Activated gamma-delta T cell treated with anti-CD3 and anti-CD28 coated beads, Interleukin-2, amount 50 U/mL, for 16 hours (primary cell): ENCODE measurements at places on chromosomes 3 and 15.

GRCh38 chr3:194375473-194376240 lies 6.1 kb upstream of the LRRC15 start:
- no peak for DNase-seq

- DNase-seq, result no peak
These were observed 951.6 kb downstream of the DIPK2A start for GRCh38 chr3:144923046-144923775.

DNA sequence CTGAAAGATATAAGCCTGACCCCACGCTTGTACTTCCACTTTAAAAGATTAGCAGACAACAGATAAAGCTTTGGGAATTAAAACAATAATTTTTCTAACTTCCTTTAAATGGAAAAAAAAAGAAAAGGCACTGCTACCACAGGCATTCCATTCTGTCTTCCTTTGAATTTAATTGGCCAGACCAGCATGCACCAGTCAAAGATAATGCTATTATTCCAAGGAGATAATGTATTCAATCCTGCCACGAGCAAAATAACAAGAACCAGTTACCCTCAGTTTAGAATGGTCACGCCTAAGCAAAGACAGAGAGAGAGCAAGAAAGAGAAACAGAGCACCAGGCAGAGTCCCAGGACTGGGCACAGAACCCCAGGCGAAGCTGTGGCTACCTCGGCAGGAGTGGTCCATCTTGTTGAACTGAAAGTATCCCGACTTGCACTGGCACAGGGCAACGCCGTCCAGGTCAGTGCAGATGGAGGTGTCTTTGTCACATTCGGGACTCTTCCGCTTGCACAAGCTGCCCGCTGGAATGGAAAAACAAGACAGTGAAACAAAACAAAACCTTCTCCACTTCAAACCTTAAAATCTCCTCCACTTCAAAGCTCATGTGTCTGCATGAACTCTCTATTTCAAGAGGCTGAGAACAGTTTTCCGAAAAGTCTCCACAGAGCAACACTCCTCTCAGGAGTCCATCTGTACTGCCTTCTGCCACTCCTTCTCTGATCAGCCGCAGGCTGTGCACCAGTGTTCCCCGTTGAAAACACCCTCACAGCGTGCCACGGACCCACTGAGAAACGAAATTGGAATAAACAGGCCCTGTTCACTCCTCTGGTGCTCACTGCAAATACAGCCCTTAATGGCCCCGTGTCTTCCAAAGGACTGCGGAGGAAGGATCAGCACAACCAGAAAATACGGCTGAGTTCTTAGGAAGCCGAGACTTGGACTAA lies 58.2 kb downstream of the HEG1 start:
- DNase-seq, result no peak

DNA sequence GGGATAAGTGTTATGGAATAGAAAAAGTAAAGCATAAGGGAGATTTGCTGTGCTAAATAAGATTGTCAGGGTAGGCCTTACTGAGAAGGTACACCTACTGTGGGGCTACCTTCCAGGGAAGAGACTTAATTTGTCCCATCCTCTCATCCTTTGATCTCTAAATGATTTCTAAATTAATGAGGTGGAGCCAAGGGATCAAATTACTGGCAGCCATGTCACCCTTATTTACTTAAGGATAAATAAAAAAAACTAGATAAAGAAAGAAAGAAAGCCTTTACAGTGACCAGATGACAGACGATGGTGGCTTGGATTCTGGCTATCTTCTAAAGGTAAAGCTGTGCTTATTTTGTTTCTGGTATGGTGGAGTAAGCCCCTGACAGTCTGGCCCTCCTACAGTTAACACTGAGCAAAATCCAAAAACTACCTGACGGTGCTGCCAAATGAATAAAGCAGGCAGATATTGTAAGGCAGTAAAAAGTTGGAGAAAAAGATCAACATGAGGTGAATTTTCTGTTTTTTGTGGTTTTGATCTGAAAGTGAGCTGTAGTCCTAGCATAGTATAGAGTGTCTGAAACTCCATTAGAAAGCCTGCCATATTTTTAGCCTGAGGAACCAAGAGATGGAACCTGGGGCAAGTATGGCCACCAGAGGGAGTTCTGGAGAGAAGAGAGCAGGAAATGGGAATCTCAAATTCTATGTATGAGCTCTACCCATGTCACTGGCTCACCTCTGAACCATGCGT lies 285.1 kb upstream of the MANF start:
- DNase-seq, result no peak

DNA sequence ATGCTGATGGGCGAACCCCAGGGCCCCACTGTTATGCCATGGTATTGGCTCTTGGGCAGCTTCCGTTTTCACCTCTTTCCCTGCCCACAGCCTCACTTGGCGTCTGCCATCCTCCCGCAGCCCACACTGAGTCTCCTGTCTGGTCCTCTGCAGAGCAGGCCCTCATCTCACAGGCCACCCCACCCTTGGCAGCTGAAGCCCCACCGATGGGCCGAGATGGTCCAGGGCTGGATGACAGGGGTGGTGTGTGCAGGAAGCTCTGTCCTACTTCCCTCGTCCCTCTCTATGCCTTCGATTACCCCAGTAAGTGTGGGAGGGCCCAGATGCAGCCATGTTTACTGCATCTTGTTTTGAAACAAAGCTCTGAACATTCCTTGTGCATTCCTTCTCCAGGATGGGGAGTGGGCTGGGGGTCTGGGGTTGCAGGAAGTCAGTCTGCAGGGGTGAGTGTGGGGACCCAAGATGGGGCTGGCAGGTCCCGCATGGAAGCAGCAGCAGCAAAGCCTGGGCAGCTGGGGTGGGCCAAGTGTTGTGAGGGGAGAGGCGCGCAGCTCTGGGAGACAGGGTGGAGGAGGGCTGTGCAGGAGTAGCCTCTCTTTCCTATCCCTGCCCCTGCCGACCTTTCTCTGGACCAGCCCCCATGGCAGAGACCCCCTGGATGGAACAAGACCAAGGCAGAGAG lies 20.9 kb downstream of the TBC1D21 start:
- no peak for DNase-seq

GRCh38 chr3:53077476-53078220 lies 31.8 kb upstream of the SFMBT1 start:
- no peak for DNase-seq

DNA sequence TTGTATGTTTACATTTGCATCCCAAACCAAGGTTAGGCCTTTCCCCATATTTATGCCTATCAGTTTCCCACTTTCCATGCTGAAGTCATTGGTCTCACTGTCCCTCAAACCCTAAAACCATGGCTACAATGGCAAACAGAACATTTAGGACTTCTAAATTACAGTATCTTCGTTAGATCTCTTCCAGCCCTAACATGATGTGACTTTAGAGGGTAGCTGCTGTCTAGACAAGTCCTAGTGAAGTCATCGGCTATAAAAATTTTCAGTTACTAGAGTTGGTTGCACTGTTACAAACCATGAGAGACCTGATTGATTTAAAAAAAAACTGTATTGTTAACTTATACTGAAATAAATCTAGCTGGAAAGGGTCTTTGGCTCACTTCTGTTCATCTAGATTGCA lies 54.6 kb downstream of the TM4SF4 start:
- no peak for DNase-seq

- DNase-seq, result no peak
These were observed 161.2 kb downstream of the MINAR1 start for GRCh38 chr15:79593119-79593869.

DNA sequence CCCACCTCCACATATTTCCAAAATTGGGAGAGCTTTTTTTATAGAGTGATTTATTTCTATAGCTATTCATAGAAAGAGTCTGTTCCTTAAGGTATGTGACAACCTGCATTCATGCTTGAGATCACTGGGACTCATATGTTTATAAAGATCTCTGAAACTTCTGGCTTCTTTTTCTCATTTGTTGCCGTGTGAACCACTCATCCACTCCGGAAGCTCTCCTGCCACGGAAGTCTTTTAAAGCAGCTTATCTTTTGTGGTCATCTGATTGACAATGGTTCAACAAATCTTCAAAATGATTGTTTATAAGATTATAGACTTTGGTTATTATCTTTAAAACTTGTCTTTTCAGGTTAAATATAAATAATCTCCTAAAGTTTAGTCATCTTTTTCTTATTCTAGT lies 260.5 kb downstream of the C3orf38 start:
- no peak for DNase-seq

- no peak for DNase-seq
These were observed 12.1 kb upstream of the POLG start for GRCh38 chr15:89346516-89347231.

DNA sequence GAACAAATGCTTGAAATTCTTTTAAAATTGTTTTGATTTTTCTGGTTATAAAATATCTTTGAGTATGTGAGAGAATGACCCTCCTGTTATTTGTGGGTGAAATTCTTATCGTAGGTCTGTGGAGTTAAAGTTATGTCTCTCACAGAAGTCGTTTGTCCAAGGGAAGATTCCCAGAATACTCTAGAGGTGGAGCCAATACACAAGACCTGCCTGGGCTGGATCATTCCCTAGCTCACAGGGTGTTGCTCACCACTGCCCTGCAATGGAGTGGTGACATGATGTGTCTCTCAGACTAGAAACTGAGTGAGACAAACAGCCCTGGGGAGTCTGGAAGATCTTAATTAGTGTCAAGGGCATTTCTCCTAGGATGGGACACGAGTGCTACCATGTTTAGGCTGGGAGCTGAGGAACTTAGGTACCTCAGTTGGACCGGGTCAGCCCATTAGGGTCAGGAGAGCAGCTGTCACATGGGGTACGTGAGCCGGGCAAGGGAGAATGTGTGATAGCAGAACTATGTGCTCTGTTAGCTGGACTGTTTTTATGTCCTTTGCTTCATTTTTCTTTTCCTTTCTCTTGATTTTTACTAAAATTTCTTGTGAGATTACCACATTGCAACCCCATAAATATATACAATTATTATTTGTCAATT lies 53.6 kb upstream of the MYO5C start:
- no peak for DNase-seq

- no peak for DNase-seq
These were observed 68.4 kb upstream of the MFGE8 start for GRCh38 chr15:88981244-88982215.

DNA sequence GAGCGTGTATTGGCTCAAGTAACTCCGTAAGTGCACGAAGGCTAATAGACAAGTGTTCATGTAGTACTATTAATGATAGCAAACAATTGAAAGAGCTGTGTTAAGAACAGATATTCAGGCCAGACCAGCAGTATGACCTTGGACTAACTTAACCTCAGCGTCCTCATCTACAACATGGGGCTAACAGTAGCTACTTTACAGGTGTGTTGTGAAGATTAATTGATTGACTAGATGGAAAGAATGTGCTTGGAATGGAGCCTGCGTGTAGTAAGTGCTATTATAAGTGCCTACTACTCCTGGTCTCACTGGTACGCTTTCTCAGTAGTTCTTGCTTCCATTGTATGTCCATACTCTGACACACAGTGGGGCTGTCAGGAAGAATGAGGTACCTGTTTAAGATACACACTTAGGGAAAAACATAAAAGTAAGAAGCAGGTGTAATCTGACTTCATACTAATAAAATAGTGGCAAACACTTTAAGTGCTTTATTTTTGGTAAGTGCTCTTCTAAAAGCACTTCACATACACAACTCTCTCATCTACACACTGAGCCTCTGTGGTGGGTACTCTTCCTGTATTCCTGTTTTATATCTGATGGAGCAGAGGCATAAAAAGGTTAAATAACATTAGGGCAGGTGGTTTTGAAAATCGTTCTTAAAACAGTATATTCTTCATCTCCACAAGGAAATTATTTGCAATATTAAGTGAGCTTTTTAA lies 24.3 kb upstream of the FBXL22 start:
- DNase-seq, result no peak

GRCh38 chr15:51202783-51203182 lies 108.1 kb upstream of the TNFAIP8L3 start:
- DNase-seq, result no peak

- no peak for DNase-seq
These were observed 196.2 kb upstream of the MRPL3 start for GRCh38 chr3:131699001-131699400.

GRCh38 chr3:43159131-43159875 lies 53.4 kb upstream of the POMGNT2 start:
- DNase-seq, result no peak

GRCh38 chr3:32959371-32959770 lies 7.9 kb downstream of the CCR4 start:
- DNase-seq, result no peak

DNA sequence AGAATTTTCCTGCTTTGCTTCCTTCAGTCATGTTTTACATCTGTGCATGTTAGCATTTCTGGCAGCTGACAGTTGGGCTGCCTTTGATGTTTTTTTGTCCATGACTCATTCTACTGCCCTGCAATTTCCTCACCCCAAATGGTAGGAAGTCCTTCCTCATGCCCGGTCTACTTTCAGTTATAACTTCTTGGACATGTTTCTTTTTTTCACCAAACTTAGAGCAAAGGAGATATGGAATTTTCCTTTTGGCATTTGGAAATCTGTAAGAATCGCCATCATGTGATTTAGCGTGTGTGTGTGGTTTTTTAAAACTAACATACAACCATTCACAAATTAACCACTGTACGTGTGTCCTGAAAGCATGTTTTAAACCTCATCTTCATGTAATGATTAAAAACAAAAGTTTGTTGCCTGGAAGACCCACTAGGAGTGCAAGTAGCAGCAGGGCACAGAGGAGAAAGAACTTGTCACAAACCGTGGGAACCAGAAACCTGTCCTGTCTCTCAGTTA lies 430.7 kb upstream of the CFAP20DC start:
- DNase-seq, result no peak

GRCh38 chr3:25533399-25533798 lies 105.3 kb downstream of the RARB start:
- no peak for DNase-seq

DNA sequence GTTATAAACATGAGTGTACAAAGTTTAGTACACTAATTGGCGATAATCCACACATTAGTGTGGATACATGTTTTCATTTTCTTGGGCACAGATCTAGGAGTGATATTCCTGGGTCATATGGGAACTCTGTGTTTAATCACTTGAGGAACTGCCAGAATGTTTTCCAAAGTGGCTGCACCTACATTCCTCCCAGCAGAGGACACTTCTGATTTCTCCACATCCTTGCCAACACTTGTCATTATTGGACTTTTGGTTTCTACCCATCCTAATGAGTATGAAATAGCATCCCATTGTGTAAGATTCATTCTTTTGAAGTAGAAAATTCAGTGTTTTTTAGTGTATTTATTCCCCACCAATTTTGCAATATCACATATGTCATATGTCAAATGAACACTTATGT lies 53.6 kb downstream of the CFAP92 start:
- DNase-seq, result no peak

GRCh38 chr3:32946973-32947788 lies 4.3 kb upstream of the CCR4 start:
- no peak for DNase-seq

- no peak for DNase-seq
These were observed 207.7 kb upstream of the TPM1 start for GRCh38 chr15:62834686-62835329.

DNA sequence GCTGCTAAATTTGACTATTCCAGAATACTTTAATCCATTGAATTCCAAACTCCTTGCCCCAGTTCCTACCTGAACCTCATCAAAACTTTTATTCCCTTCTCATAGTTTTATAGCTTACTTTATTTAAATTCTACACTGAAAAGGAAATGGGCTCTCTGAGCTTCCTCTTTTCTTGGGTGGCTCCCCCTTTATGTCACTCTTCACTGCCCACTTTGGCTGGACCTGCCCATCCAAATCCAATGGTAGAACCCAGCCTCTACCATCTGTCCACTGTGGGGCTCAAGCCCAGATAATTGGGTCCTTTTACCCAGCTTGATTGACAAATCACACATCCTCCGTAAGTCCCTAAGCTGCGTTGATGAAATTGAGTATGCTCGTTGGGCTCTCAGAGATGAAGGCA lies 216.5 kb downstream of the BBX start:
- no peak for DNase-seq

- no peak for DNase-seq
These were observed 25.8 kb upstream of the TGM5 start for GRCh38 chr15:43292375-43293078.

GRCh38 chr3:8385848-8386620 lies 115.6 kb upstream of the LMCD1 start:
- no peak for DNase-seq
